ENCODE measurements at places on chromosomes 13 and 19.

- DNase-seq, result no peak
Observed at GRCh38 chr19:1322198-1322981, 36.7 kb downstream of the EFNA2 start.

- no peak for DNase-seq
Observed at GRCh38 chr19:3759482-3760254, 1.8 kb downstream of the APBA3 start.

DNA sequence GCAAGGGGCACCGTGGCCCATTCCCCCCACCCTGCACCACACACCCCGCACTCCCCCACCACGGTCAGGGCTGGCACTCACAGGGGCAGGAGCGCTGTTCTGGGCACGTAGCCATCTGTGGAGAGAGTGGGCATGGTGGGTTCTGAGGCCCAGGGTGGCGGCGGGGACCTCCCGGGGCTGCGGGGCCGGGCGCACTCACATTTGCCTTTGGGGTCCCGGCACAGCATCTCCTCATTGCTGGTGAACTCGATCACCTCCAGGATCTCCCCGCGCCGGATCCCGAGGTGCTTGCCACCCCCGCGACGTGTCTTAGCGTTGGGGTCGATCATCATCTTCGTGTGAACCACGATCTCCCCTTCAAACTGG, 12.1 kb downstream of the PRAM1 start:
- no peak for DNase-seq

DNA sequence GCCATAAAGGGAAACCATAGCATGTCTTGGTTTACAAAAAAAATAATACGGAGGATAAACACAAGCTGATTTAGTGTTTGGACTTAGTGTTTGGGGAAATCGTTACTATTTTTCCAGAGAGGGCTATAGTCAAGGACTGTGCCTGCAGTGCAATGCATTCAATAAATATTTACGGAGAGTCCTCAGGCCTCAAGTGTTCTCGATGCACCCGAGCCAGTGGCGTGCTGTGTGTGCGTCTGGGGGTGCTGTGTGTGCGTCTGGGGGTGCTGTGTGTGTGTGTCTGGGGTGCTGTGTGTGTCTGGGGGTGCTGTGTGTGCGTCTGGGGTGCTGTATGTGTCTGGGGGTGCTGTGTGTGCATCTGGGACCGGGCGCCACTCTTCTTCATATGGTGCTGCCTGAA, 71.7 kb upstream of the GTF3A start:
- DNase-seq, result no peak

- DNase-seq, result no peak
Observed at GRCh38 chr19:17489392-17490030, 19.2 kb downstream of the SLC27A1 start.

- DNase-seq, result no peak
Observed at GRCh38 chr19:42111811-42112210, 20.4 kb downstream of the POU2F2 start.

GRCh38 chr19:40273469-40274360, 11.4 kb downstream of the AKT2 start:
- no peak for DNase-seq

GRCh38 chr13:48000559-48001113, 437 bp downstream of the SUCLA2 start:
- no peak for DNase-seq

GRCh38 chr19:511101-511851, 4.0 kb downstream of the TPGS1 start:
- no peak for DNase-seq

DNA sequence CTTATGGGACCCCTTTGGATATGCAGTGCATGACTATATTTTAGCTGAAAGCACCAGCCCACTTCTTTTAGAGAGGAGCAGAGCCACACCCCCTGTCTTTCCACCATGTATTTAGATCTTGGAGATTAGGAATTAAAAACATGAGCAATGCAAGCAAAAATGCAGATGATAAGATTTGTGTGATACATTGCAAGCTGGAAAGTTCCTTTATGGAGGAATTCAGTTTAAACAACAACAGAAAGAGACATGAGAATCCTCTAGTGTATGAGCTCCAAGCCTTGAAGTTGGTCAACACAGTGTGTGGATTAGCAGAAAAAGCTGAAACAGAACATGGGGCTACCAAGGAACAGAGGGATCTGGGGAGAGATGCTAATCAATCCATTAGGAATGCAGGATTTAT, 529.8 kb upstream of the NBEA start:
- DNase-seq, result no peak

GRCh38 chr13:33284031-33284430, 1.5 kb downstream of the STARD13 start:
- no peak for DNase-seq

GRCh38 chr13:99382428-99383133, 75.4 kb upstream of the GPR183 start:
- DNase-seq, result no peak

DNA sequence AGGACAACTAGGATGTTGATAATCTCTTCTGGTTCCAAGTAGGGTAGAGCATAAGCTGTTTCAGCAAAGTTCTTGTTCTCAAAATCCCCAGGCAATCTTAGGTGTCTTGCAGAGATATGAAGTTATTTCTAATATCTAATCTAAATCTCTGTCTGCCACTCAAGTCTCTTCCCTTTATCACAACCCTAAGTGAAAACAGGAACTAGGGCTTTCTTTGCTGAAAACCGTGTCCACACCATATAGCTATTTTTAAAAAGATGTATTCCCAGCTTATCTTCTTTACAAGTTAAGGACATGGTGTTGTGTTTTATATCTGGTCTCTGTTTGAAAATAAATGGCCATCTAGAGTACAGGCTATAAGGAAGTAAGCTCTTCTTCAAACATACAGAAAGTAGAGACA, 11.3 kb upstream of the RNASEH2B start:
- DNase-seq, result no peak

DNA sequence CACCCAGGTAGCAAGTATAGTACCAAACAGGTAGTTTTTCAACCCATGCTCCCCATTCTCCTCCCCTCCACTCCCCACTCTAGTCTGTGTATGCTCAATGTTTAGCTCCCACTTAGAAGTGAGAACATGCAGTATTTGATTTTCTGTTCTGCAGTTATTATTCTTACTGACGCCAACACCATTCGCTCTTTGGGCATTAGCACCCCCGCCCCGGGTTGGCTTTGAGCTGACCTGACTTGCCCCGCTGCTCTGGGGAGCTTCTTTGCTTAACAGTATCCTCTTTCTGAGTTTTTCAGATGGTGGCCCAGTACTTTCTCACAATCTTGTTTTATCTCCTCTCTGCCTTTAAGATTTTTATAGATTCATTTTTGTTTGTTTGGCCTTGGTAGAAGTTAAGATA, 138.7 kb downstream of the CRYL1 start:
- DNase-seq, result no peak

DNA sequence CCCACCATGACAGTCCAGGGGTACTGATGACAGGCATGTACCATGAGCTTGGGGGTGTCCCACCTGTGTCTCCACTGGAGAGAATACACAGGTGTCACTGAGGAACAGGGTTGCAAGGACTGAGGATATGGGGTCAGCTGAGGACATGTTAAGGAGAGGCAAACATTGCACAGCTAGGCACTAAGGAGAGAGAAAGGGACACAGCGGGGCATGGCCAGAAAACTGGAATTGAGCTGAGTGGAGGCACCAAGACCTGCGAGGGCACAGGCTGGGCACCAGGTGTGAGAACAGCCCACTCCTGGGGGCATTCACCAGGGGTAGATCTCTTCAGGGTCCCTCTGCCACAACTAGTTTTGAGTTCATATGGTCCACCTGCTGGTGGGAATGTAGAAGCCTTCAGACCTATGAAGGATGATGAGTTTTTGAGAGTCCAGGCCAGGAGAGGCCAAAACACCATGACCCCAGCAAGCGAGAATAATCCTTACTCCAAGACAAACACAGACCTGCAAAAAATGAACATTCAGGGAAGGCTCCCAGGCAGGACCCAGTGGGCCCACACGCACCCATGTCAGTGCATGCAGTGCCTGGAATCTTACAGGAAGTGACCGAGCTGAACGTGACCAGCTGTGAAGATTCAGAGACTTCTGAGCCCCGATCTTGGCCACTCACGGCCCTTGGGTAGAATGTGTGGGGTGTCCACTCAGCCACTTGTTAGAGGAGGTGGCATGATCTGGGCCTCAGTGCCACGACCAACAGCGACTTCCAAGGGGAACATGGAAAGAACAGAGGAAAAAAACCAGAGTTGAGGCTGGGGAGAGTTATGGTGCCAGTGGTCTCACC, 1.4 kb upstream of the ZNF584 start:
- DNase-seq, result no peak

GRCh38 chr13:36820222-36820621, 1.2 kb downstream of the RFXAP start:
- DNase-seq, result no peak

DNA sequence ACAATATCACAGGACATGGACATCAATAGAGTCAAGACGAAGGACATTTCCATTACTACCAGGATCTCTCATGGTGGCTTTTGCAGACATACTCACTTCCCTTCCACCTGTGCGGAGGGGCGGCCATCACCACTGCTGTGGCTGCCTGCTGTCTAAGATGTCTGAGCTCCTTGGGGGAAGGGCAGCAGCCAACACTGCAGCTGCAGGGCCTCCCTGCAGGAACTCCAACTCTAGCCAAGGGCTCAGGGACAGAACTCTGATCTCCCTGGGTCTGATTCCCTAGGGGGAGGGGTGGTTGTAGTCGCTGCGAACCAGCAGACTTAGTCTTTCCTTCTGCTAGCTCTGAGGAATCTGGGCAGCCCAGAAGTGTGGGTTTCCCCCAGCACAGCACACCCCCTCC, 78.9 kb upstream of the ANKRD10 start:
- no peak for DNase-seq

GRCh38 chr19:33487901-33488800, 33.4 kb downstream of the PEPD start:
- DNase-seq, result no peak

DNA sequence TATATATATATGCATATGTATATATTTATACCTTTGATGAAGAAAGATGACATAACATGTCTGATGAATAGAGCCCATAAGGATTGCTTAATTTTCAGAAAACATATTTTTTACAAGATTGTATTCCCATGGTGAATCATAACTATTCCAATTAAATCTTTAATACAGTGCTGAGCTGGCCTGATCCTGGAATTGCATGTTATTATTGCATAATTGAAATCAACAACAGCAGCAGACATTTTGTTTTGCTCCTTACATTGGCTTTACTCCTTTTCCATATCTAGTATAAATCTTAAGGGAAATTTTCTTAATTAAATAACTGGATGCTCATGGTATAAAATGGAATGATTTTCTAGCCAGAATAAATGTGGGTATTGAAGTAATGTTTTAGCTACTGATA, 22.0 kb downstream of the POSTN start:
- no peak for DNase-seq

DNA sequence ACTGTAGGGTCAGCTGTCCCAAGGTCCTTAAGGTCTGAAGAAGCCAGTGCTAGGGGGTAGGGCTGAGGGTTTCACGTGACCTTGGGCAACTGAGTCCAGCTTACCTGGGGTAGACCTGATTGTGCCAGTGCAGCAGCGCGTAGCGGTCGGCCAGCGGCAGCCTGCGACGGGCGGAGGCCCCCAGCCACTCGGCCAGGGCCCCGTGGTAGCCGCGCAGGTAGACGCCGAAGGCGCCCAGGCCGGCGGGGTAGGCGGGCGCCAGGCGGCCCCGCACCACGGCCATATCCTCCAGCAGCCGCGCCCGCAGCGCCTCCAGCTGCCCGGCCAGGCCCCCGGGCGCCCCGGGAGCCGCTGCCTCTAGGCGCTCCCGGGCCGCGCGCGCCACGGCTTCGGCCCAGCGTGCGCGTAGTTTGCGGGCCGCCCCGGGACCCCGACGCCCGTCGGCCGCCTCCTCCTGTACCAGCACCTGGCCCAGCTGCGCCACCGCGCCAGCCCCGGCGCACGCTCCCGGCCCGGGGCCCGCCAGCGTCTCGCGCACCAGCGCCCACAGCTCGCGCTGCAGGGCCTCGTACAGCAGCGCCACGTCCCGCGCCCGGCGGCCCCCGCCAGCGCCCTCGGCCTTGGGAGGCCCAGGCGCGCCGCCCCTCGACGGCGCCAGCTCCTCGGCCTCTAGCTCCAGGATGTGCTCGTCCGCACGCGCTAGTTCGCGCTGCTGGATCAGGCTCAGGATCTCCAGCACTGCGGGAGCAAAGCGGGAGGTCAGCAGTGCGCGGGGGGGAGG, 10.9 kb downstream of the EXOC3L2 start:
- DNase-seq, result peak; percentile 72

DNA sequence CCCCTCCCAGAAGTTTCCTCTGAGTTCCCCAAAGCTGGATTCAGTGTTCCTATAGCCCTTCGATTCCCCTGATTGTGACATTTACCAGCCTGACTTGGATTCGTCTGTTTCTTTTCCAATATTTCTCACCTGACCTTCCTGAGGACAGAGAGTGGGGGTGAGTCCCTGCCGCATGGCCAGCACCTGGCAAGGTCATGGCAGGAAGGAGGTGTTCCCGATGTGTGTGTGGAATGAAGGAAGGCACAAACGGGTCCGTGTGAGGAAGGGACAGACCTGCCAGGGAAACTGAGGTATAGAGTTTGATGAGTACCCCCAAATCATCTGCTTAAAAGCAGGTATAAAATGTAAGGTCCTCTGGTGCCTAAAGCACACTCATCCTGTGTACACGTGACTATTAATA, 3.3 kb downstream of the COL4A1 start:
- no peak for DNase-seq

DNA sequence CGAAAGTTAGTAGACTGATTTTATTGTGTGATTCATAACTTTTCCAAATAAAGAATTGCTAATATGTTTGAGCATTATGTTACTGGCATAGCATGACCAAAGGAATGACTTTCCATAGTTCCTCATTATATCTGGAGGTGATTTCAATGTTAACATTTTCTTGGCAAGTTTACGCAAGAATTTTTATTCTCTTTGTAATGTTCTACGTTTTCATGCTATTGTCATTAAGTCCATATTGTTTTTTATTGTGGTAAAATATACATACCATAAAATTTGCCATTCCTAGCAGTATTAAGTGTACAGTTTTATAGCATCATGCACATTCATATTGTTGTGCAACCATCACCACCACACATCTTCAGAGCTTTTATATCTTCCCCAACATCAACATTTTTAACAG, 14.8 kb downstream of the KCTD12 start:
- no peak for DNase-seq
